ENCODE measurements at places on chromosomes 16 and 17.

DNA sequence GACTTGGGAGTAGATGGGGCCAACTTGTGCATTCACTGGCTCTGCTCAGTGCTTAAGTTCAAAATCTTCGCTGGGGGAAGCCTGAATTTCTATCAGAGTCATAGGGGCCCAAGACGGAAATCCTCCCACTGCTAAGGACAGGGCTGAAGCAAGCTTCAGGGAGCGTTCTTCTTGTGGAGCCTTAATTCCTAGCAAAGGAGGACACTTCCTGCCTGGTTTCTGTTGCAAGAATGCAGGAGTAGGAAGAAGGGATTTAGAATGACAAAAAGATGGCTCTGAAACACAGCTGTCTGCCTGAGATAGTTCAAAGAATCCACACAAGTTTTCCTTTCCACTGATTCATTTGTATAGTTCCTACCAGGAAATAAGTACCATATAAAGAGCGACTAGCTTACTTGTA, 26.4 kb downstream of the PSME3IP1 start:
- no peak for DNase-seq

- no peak for DNase-seq
Observed at GRCh38 chr16:86430814-86431213, 79.5 kb upstream of the FOXF1 start.

DNA sequence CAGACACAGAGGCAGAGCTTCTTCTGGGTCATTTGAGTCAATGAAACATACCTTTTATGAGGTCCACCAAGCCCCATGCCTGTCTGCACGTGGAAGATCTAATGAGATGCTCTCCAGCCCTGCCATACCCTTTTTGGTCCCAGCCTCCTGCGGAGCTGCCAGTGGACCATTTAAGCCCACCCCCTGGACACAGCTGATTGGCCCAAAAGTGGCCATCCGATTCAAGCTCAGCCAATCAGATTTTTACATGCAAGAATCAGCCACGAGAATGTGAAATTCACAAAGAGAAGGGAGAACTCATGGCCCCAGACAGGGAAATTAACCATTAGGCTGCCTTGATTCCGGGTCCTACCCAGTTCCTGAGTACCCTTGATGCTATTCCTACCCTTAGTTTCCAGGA, 231.0 kb upstream of the EEF2KMT start:
- no peak for DNase-seq

DNA sequence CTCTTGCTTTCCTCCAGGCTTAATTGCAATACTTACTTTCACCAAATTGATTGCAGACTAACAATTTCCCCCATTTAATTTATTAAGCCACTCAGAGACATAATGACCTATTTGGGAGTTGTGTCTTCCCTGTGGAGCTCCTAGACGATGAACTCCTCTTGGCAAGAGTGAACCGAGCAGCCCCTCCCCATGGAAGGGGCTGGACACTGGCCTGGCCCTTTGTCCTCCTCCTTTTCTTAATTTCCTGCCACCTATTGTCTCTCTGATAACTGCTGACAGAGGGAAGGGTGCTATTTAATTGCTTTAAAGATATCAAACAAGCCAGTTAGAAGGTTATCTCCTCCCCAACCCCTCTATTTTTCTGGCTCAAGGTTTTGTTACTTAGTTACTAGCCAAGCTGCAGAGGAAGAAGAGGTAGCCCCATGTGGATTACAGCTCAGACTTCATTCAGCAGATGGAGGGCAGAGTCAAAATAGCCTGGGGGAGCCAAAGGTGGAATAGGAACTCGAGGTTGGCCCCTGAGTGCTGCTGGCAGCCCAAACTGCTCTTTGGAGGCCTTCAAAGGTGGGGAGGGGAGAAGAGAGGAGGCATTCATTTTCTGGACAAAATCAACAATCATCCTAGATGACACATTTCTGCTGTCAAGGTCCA, 3.7 kb upstream of the SSTR2 start:
- no peak for DNase-seq

All from PC-9 (cell line).